ENCODE measurements at places on chromosomes 12 and 14.
A peak's percentile ranks its signal among the peaks of the same experiment; 100 is the strongest.

DNA sequence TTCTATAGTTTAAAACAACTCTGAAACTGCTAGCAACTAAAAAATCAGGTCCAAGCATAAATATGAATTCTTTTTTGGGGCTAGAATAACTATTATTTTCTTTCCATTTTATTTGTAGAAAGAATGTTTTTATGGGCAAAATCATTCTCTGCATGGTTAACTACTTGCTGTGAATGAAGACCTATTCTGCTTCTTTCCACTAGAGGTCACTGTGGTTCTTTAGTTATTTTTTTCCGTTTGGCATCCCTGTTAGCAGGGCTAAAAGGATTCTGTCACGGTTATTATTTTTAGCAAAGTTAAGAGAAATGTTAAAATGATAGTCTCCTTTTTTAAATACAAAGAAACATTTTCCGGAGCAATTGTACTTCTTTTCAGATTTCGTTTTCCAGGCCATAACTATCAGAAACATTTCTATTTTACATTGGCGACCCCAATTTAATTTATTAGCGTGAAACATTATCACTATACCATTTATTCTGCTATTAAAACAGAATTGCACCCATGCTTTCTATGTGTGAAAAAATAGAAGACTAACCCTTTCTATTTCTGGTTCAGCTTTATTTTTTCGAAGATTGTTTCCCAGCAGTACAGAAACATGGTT lies 404.8 kb downstream of the ATP23 start:
- no peak for DNase-seq

GRCh38 chr14:81523616-81524015 lies 10.0 kb downstream of the SEL1L start:
- no peak for DNase-seq

- DNase-seq = no peak
These were observed 48.8 kb downstream of the NINJ2 start for GRCh38 chr12:614411-614970.

DNA sequence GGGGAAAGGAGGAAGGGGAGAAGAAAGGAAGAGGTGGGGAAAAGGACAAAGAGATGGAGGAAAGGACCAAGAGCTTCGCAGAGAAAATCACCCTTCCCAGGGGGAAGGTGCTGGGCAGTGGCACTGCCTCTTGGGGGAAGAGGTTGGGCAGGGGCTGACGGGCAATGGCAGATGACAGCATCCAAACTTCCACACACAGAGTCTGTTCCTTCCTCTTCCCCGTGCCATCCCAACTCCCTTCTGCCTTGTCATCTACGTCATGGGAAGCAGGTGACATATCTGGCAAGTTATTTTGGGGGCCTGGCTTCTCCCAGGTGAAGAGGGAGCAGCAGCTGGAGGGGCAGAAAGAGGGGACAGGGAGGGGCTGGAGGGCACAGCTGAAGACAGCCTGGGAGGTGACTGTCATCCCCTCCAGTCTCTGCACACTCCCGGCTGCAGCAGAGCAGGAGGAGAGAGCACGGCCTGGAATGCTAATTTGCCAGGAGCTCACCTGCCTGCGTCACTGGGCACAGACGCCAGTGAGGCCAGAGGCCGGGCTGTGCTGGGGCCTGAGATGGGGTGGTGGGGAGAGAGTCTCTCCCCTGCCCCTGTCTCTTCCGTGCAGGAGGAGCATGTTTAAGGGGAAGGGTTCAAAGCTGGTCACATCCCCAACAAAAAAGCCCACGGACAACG lies 43.9 kb upstream of the IQSEC3 start:
- DNase-seq = no peak

DNA sequence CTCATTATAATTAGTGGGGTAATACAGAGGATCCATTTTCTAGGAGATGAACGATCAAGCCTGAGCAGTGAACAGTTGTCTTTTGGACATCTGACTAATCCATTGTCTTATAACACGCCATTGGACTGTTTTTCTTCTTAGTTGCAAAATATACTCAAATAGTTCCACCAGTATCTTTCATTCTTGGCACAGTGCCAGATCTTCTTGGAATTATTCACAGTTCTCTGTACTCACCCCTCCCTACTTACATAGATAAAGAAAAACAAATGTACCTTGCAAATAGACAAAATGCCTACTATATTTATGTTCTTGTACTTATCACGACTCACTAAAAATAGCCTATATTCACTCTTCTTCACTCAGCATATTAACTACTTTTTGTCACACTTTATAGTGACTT lies 3.8 kb downstream of the CBLN3 start:
- no peak for DNase-seq

GRCh38 chr14:54501480-54501879 lies 8.2 kb upstream of the CGRRF1 start:
- DNase-seq = no peak

- no peak for DNase-seq
These were observed 84.5 kb downstream of the BORCS5 start for GRCh38 chr12:12441429-12441807.

GRCh38 chr12:90287585-90287984 lies 578.9 kb upstream of the ATP2B1 start:
- DNase-seq = no peak

GRCh38 chr12:43852744-43853143 lies 16.9 kb downstream of the TMEM117 start:
- DNase-seq = no peak

GRCh38 chr12:65879878-65880277 lies 55.6 kb downstream of the HMGA2 start:
- no peak for DNase-seq

GRCh38 chr14:103091041-103091882 lies 3.3 kb upstream of the EXOC3L4 start:
- no peak for DNase-seq

DNA sequence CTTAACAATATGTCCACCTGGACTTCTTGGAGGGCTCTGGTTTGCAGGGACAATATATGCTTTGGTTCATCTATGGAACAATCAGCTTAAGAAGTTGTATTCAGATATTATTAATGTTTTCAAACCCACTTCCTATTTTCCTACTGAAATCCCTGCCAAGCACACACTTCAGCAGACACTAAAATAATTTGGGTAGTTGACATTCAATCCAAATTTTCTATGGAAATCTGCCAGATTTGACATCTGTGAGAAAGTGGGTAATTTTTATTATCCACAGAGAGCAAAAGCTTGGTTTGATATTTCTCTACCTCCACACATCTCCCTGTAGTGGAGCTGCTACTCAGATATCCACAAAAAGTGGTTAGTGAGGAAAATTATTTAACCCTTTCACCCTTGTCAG lies 378.8 kb upstream of the SOX5 start:
- DNase-seq = no peak

- DNase-seq = no peak
These were observed 1.5 kb upstream of the HSP90B1 start for GRCh38 chr12:103928682-103929045.

DNA sequence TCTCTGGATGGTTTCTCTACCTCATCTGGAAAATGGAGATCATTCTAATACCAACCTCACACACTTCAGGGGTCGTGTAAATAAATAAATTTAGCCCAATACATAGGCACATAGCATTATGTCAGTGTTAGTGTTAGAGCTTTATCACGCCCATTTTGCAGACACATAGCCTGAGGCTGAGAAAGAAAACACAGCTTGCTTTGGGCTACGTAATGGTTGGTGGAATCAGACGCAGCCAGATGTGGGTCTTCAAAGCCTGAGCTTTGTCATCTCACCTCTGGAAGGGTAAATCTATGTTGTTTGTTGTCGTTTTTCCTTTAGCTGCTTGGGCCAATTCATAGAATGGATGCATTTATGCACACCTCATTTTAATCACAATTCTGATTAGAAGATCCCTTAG lies 191.6 kb downstream of the RBM19 start:
- DNase-seq = no peak

DNA sequence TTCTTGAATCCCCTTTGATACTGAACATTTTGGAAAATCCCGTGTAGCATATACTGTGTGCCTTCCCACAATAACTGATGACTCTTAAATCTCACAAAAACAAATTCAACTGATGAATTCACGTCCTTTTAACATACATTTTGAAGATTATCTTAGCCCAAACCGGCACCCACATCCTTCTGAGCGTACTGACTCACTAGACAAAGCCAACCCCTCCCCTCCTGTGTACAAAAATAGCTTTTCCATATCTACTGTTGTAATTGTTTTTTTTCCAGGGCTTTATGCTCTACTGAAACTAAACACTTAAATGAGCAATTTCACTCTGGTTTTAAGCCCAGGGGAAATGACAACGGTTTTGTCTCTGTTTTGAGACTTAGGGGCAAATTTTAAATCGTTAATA lies 109.4 kb upstream of the ATF7IP start:
- no peak for DNase-seq

DNA sequence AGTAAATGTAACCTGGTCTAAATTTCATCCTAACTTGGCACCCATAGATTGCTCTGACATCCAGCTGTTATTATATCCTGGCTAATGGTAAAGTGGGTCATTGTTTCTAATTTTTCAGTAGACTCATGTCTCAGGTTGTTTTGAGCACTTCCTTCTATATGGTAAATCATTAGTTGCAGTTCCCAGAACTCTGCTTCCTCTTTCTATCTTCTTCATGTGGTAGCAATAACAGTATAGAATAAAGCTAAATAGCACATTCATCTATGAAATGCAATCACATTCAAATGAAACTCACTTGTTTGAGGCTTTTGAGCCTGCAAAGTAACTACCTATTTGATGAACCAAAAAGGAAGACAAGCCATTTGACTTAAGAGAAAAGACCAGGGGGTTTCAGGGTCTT lies 65.1 kb upstream of the GZMB start:
- DNase-seq = no peak

GRCh38 chr14:105889666-105890473 lies 363.5 kb downstream of the TMEM121 start:
- no peak for DNase-seq

DNA sequence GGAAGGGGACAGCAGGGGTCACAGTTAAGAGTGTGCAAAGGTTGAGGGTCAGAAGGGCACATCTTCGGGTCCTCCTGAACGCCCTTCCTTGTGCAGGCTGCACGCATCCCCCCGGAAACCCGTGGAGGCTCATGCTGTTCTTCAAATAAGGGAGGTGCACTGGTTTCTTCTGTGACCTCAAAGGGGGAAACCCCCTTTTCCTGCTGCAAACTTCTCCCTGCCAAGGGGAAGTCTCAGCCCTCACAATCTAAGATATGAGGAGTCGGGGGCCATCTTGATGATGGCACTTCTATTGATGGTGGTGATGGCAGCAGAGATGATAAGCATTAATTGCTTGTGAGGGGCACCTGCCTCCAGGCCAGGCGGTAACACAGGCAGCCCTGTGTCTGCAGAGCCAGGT lies 40.0 kb downstream of the ISCA2 start:
- DNase-seq = no peak

DNA sequence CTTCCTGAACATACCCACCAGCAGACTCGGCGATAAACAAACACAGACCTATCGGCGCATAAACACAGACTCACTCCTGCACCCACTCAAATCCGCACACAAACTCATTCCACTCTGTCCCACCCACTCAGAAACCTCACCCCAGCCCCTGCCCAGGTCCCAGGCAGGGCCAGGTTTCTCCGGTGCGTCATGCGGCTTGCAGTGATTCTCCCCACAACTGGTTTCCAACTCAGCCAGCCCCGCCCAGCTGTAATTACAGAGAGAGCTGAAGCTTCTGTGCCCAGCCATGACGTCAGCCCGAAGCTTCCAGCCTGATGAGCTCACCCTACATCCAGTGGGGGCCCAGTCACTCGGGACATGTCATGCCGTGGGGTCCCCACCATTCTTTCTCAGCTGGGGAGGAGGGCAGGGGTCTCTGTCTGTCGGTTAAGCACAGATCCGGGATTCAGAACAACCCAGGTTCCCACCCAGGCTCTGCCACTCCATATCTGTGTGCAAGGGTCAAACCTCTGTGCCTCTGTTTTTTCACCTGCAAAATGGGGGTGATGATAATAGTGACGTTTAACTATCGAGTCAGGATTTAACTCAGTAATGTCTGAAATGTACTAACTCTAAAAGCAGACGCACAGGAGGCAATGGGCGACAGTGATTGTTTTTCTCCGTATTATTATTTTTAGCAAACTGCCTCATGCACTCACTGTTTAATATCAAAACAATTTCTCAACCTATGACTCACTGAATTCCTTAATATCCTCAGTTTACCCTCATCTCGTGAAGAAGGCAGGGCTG lies 2.3 kb upstream of the HSPB8 start:
- no peak for DNase-seq

DNA sequence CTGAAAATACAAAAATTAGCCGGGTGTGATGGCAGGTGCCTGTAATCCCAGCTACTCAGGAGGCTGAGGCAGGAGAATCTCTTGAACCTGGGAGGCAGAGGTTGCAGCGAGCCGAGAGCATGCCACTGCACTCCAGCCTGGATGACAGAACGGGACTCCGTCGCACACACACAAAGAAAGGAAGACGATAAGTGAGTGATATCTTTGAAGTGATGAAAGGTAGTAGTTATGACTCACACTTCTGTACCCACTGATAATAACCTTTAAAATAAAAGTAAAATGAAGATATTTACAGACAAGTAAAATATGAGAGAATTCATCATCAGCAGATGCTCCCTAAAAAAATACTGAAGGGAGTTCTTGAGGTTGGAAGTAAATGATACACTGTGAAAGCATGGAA lies 171.3 kb upstream of the CRY1 start:
- no peak for DNase-seq

DNA sequence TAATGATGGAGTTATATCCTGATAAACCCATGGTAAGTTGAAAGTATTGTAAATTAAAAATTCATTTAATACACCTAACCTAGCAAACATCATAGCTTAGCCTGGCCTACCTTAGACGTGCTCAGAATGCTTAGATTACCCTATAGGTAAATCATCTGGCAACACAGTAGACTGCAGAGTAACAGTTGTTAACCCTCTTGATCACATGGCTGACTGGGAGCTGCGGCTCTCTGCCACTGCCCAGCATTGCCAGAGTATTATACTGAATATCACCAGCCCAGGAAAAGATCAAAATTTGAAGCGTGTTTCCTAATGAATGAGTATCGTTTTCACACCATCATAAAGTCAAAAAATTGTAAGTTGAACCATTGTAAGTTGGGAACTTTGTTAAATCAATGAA lies 17.8 kb upstream of the TMPRSS12 start:
- DNase-seq = no peak

DNA sequence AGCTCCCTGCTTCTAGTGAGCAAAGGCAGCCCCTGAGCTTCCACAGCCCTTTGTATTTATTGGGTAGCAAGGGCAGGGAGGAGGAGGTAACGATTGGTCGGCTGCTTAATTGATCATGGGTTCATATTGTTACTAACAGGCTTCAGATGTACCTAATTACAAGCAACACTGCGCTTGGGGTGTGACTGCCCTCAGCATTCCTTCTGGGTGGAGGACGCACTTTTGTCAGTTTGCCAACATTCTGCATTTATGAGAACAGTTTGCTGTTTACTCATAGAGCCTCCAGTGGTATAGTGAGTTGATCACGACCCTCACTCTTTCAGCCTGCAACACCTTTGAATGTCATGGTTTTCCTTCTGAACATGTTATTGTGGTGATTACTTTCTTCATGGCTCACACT lies 9.6 kb downstream of the TSHR start:
- no peak for DNase-seq

DNA sequence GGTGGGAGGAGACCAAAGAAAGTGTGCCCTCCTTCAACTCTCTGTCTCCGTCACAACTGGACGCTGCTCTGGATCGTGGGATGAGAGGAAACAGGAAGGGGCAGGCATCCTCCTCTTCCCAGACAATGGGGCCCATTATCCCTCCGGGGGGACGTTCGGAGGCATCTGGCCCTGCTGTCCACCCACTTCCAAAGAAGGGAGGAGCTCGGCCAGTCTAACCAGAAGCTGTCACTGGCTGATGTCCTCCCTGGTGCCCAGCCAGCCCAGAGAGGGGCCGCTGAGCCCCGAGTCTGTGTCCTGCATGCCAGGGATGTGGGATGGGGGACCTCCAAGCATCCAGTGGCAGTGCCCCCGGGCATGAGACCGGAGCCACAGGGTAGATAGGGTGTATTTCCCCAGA lies 39.8 kb upstream of the MEG3 start:
- peak; percentile 56 for DNase-seq
